Naive thymus-derived CD4-positive, alpha-beta T cell (primary cell): ENCODE measurements at places on chromosomes 6 and 20. TPM values are rescaled to one million over a fixed set of nuclear protein-coding genes. Genes with fewer than 3 reads are reported as not detected.

GRCh38 chr6:168007592-168008338 is 10.3 kb downstream of the KIF25 start:
- no peak for DNase-seq

GRCh38 chr6:115602466-115602865 is 458.2 kb downstream of the FRK start:
- no peak for DNase-seq

GRCh38 chr6:163327921-163328320 is 86.6 kb upstream of the QKI start:
- no peak for DNase-seq

DNA sequence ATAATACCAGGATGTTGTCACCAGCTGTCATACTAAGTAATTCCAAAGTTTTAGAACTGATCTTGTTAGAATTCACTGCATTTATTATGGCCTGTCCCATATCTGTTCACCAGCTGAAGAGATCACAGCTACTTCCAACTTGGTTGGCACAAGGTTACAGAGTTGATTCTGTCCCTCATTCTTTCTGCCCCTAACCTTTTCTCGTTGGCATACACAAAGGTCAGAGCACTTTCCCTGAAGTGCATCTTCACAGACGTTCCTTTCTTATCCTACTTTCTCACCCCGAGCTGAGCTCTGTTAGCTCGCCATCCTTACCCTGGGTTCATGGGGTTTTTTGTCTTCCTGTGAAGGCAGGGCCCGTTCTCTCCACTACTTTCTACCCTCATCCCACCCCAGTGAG is 66.0 kb upstream of the VSTM2L start:
- DNase-seq = no peak

- no peak for DNase-seq
Measured at GRCh38 chr6:108187519-108187918, 21.7 kb downstream of the NR2E1 start.

DNA sequence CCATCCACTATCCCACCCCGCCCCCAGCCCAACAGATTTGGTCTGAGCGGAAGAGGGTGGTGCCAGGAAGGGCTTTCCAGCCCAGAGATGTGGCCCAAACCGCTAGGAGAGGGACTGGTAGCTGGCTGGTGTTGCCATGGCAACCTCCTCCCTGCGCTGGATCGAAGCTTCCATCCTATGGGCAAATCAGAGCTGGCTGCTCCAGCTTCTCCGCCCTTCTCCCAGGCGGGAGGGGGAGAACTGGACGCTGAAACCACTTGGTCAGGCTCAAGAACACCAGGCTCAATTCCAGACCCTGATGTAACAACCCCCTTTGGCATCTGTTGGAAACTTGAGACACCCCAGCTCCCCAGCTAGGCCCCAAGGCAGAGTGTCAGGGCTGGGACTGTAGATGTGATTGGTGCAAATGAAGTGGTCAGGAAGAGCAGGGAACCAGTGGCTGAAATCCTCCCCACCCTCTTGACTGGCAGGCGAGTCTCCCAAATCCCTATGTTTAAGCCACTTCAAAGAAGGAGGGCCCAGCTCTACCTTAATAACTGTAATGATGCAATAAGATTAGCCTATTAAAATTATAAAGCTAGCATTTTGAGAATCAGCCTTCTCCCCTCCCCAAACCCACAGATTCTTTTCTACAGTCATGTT is 4.2 kb downstream of the RIMS4 start:
- DNase-seq = no peak

- no peak for DNase-seq
Measured at GRCh38 chr6:1240766-1241318, 71.1 kb upstream of the FOXQ1 start.

- no peak for DNase-seq
Measured at GRCh38 chr6:96246563-96246962, 230.8 kb downstream of the FUT9 start.

GRCh38 chr6:10591422-10592160 is 70.4 kb downstream of the GCNT2 start:
- DNase-seq = no peak

DNA sequence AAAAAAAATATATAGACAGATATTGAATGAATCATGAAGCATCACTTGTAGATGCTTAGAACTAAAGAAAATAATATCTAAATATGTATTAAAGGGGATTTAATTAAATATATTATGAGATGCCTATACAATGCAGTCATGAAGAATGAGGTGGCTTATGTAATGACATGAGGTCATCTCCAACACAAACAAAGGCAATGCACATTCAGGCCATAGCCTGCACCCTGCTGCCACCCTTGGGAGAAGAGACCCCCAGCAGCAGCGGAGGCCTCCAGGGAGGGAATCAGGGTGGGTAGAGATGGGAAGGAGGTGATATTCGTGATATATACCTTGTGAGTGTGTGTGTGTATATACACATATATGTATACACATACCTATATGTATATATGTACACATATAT is 26.4 kb upstream of the SSTR4 start:
- no peak for DNase-seq

DNA sequence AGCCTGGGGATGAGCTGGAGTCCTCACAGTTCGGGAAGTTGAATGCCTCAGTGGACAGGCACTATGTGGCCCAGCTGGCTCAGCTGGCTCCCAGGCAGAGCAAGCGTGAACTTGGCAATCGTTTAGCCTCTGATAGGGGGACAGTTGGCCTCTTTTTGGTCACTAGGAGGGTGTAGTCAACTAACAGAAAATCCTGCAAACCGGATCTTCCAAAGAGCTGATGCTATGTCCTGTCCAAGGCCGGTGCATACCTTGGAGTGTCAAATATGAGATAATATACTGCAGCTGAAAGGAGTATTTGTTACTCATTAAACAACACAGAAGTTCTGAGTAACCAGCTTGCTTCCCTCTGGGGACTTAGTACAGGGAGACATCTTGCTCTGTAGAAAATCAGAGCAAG is 126.2 kb upstream of the EXOC2 start:
- DNase-seq = no peak

DNA sequence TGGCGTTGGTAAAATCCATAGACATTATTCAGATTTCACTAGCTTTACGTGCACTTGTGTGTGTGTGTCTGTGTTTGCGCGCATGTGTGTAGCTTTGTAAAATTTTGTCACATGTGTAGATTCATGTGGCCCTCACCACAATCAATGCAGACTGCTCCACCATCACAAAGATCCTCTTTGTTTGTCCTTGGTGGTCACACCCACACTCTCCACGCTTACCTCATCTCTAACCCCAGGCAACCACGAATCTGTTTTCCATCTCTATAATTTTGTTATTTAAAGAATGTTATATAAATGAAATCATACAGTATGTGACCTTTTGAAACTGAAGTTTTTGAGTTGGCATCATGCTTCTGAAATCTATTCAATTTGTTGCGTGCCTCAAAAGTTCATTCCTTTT is 58.5 kb downstream of the GRM1 start:
- DNase-seq = no peak

DNA sequence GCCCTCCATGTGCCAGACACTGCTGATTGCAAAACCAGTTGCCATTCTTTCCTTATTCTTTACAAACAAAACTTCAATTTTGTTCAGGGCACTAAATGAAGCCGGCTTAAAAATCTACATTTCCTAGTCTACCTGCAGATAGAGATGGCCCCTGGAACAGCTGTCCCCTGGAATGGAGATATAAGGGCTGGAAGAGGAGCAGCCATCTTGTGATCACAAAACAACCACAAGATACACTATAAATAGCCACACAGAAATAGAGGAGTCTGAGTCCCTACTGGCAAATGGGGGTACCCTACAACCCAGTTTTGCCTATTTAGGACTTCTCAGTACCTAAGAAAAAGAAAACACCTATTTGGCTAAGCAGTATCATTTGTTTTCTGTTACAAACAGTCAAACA is 115.9 kb upstream of the BEND6 start:
- DNase-seq = no peak

- DNase-seq = no peak
Measured at GRCh38 chr6:26554447-26554696, 16.2 kb downstream of the HMGN4 start.

- DNase-seq = no peak
Measured at GRCh38 chr20:9081423-9081966, 12.6 kb downstream of the PLCB4 start.

DNA sequence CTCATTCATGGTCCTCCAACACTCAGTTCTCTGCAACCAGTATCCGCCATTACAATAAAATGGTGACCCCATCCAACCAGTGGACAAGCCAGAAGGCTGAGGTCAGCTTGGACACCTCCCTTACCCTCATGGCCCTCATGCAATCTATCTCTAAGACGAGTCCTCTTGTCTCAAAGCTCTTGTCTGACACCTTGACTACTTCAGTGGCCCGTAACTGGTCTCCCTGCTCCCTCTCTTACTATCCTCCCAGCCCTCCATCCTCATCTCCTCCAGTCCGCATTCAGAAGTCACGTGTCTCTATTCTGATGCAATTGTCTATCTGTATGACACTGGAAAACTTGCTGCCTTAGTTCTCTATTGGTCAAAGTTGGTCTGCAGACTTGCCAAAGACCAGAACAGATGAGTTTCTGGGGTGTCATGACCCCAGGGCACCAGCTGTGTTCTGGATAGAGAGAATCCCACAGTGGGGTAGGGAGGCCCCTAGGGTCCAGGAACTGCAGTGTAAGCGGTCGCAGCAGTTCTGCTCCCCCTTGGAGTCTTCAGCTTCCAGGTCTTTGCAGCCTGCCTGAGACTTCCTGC is 59.6 kb upstream of the RNF24 start:
- DNase-seq = no peak

GRCh38 chr6:11538819-11539468 is 1.4 kb downstream of the TMEM170B start:
- no peak for DNase-seq

- no peak for DNase-seq
Measured at GRCh38 chr20:45469336-45470261, at the start of gene WFDC2. WFDC2 (plus strand) TSS chr20:45469753; CDS start chr20:45469782, 29 bp downstream.

DNA sequence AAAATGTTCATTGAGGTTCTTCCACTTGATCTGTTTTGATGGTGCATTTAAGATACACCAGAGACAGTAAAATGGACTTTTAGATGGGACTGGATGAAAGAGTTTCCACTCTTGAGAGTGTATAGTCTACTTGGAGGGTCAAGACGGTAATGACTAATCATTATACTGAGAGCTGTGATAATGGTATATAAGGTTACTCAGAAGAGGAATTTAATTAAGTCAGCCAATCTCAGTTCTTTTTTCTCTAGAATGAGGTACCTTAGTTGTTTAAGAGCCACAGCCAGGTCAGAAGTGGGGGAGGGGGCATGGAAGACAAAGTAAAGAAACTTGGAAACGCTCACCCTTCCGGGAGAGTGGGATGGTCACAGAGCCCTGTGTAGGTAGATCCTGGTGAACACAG is 123.9 kb downstream of the MAP3K4 start:
- DNase-seq = no peak

- no peak for DNase-seq
Measured at GRCh38 chr6:110693994-110694393, 121.3 kb downstream of the CDK19 start.

DNA sequence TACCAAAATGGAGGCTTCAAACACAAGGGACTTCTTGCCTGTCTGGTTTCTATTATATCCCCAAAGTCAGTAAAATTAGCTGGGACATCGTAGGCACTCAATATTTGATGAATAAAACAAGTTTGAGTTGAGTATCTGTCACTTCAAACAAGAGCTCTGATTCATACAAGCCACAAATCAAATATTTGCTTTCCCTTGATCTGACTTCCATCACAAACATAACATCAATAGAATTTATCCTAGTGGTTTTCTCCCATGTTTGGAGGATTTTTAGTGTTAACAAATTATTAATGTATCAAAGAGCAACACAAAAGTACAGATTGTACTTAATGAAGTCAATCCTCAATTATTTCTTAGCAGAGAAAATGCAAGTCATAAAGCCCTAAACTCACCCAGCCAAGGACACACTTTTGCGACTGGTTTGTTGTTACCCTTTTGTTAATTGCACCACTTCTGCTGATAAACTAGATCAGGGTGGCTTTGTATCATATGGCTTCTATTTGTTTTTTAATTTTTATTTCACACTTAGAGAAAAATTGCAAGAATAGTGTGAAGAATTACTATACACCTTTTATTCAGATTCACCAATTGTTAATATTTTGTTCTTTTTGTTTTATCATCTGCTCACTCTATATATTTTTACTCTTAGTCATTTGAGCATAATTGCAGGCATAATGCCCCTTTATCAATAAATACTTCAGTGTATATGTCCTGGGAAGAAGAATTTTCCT is 117.4 kb upstream of the PRDM1 start:
- DNase-seq = no peak

GRCh38 chr6:15299430-15300131 is 53.7 kb downstream of the JARID2 start:
- no peak for DNase-seq

- no peak for DNase-seq
Measured at GRCh38 chr6:168826726-168827585, 386.0 kb downstream of the SMOC2 start.

DNA sequence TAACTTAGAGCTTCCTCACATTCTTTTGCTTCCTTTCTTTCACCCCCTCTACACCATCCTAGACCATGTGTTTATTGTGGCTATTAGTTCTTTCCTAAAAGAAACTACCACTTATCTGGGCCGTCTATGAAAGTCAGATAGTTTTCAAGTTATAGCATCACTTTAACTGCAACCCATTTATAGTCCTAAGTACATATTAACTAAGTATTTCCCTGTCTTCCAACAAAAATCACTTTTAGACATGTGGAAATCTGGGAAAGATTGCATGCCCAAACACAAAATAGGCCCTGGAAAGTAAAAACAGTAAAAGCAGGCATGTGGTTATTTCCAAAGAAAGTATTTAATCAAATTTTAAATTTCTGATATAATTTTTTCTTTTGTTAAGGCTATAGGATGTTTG is 5.5 kb downstream of the MYLIP start:
- no peak for DNase-seq

GRCh38 chr20:23201658-23202057 is 115.5 kb upstream of the CD93 start:
- no peak for DNase-seq

DNA sequence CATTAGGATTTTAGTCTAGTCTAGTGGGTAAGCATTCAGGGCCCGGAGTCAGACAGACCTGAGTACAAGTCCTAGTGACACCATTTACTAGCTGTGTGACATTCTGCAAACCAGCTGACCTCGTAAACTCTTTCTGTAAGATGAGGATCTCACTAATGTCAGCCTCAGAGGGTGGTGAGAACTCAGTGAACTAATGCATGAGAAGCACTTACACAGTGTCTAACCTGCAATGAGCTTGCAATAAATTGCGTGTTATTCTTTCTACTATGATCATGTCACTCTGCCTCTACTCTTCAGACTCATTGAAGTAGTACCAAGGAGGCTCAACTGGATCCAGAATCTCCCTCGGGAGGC is 41.1 kb upstream of the ZNF831 start:
- no peak for DNase-seq

GRCh38 chr20:47276851-47277534 is 79.5 kb downstream of the ZMYND8 start:
- DNase-seq = no peak

Gene SLC17A1
- total RNA-seq = not detected

Gene C4A
- total RNA-seq = 3.2 and 5.2 TPM in 2 replicates

Gene C2
- total RNA-seq = 8.2 TPM

Gene SYNDIG1
- not detected in 2 replicates for total RNA-seq

Gene SNTA1
- total RNA-seq = 2.7 TPM

Gene PARD6B
- total RNA-seq = 5.2 TPM

Gene TBC1D32
- 12.5 TPM for total RNA-seq

Gene HSPA1L
- 3.3 TPM for total RNA-seq

Gene LIN28B
- total RNA-seq = not detected

Gene HTR1B
- total RNA-seq = not detected in 2 replicates

Gene DST
- 6.5 and 6.9 TPM in 2 replicates for total RNA-seq

Gene AVP
- 0.89 TPM for total RNA-seq

Gene SPATA2
- total RNA-seq = 10.0 TPM
